ENCODE measurements at places on chromosomes 1 and 21.

DNA sequence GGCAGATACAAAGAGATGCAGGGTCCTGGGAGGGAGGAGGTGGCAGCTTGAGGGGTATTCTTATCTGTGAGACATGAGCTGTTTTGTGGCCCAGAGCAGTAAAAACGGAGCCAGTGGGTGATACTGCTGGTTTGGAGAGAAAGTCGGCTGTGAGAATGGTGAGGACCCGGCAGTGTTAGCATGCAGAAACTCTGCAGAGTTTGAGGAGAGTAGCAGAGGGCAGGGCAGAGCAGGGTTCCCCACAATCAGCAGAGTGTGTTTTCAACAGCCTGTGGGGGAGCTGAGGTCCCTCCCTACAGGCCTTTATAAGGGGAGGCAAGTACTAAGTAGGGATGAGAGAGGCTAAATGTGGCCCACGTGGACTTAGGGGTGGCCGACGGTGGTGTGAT lies 423 bp downstream of the SLAMF8 start:
- DNase-seq: no peak

- DNase-seq: no peak
Observed at GRCh38 chr1:61156576-61157467, 74.5 kb downstream of the NFIA start.

DNA sequence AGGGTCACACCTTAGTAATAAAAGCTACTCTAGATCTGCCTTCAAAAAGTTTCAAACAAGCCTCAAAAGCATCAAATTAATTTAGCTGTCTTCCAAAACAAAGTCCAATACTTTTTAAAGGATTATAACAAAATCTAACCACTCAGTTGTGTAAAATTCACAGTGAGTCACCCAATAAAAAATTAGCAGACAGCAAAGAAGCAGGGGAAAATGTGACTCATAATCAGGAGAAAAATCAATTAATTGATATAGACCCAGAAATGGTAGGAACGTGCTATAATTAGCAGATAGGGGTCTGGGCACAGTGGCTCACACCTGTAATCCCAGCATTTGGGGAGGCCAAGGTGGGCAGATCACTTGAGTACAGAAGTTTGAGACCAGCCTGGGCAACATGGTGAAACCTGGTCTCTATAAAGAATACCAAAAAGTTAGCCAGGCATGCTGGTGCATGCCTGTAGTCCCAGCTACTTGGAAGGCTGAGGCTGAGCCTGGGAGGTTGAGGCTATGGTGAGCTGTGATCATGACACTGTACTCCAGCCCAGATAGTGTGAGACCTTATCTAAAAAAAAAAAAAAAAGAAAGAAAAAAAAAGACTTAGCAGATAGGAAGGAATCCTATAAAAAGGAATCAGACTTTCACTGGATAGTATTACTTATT lies 8.1 kb upstream of the MYOG start:
- DNase-seq: no peak

- DNase-seq: no peak
Observed at GRCh38 chr1:3609016-3609768, 2.1 kb downstream of the MEGF6 start.

DNA sequence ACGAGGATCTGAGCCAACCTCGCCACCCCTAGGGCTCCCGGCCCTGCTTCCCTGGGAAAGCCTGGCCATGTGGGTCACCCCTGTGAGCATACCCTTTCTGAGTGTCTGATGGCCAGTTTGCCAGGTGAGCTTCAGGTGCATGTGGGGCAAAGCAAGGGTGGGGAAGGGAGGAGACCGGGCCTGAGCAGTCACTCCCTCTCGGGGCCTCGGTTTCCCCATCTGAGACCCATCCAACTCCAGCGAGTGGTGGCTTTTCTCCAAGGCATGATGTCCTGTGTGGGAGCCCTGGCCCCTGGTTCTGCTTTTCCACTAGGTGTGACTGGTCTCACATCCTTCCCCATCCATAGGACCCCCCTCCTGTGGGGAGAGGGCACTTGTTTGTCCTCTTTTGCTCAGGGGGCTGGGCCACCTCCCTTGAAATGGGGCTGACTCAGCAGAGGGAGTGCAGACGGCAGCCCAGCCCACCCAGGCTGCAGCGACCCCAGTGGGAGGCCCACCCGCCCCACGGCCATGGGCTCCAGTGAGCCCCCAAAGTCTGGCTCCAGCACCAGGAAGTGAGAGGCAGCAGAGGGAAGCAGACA lies 1.7 kb upstream of the WNT9A start:
- DNase-seq: no peak

- DNase-seq: no peak
Observed at GRCh38 chr1:79807816-79808215, 801.3 kb upstream of the ADGRL4 start.

- no peak for DNase-seq
Observed at GRCh38 chr1:17682400-17682799, 72.7 kb upstream of the ACTL8 start.

GRCh38 chr1:4972761-4973320 lies 318.4 kb downstream of the AJAP1 start:
- no peak for DNase-seq

GRCh38 chr1:244011786-244012185 lies 39.3 kb upstream of the ZBTB18 start:
- no peak for DNase-seq

All from activated CD4-positive, alpha-beta T cell treated with anti-CD3 and anti-CD28 coated beads, Interleukin-2, amount 50 U/mL, for 1 hour (primary cell).